ENCODE measurements at places on chromosomes 16 and 17. TPM values are rescaled to one million over a fixed set of nuclear protein-coding genes. Genes with fewer than 3 reads are reported as not detected.

The HSBP1 gene
- 18.7 TPM for total RNA-seq

The NEUROD2 gene
- 0.17 TPM for total RNA-seq

The KCNH6 gene
- total RNA-seq, result 8.1 TPM

The ORC6 gene
- total RNA-seq, result 1.4 TPM

The COASY gene
- total RNA-seq, result 80.5 TPM

The TBC1D26 gene
- not detected for total RNA-seq
